Forelimb muscle (tissue), 1 donor: ENCODE measurements at places on chromosomes 1 and 21. TPM values are rescaled to one million over a fixed set of nuclear protein-coding genes. Genes with fewer than 3 reads are reported as not detected.

The CD52 gene
- polyA plus RNA-seq = 1.3 TPM

- no peak for DNase-seq
Measured at GRCh38 chr1:115336741-115337140, 1.3 kb downstream of the NGF start.

GRCh38 chr1:215744419-215744818 is 177.3 kb downstream of the KCTD3 start:
- no peak for DNase-seq

The ZFP69B gene
- 3.1 TPM for polyA plus RNA-seq

The IL19 gene
- not detected for polyA plus RNA-seq

DNA sequence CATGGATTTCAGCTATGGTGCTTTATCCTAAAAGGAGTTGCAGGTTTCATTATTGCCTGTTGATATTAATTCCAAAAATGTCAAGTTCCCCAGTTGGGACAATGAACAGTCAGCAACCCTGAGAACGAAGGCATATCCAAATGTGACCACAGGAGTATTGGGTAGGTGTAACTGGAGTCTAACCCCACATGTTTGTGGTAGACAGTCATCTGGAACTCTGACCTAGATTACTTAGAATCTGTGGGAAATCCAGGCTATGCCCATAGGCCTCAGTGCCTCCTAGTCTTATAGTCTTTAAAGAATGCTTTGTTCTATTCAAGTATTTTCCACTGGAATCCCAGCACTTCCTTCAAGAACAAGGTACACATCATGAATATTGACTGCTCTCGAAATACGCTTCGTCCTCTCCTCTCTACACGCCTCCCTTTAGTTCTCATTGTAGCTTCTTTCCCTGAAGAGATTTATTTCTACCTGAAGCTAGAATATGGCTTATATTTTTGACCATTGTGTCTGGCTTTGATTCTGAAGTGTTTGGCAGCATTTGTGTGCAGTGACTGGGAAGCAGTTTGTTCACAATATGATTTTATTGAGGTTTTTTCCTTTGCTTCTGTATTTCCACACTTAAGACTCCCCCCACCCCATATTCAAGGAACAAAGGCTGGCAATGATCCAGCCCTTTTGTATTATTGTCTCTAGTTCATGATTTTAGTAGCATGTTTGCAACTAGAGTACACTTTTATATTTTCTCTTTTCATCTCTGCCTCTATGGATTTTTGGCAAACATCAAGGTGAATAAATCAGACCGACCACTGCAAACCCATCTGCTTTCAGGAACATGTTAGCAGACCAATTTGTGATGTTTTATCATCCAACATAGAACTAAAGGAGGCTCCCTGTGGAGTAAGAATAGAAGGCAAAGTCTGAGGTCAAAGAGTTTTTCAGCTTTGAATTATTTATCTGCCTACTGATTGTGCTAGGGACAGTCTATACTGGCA is 178.6 kb downstream of the GPR52 start:
- DNase-seq = no peak

GRCh38 chr1:215603319-215603718 is 36.2 kb downstream of the KCTD3 start:
- no peak for DNase-seq

DNA sequence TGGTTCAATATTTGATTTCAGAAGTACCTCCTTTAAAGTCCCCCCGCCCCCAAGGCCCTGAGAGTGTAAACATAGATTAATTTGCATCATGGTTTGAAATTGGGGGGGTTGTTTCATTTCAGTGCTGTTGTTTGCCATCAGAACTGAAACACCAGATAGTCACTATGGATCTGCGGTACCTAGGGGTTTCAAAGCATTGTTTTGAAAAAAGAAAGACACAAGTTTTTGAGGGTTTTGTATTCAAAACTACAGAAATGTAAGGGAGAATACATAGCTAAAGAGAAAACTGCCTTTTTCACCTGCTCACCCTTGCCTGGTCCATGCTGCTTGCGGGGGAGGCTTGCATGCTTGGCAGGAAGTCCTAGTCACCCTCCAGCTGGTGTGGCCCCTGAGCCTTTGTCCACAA is 59.3 kb downstream of the ACP6 start:
- DNase-seq = no peak

- DNase-seq = no peak
Measured at GRCh38 chr21:14120091-14120734, 90.5 kb downstream of the LIPI start.

DNA sequence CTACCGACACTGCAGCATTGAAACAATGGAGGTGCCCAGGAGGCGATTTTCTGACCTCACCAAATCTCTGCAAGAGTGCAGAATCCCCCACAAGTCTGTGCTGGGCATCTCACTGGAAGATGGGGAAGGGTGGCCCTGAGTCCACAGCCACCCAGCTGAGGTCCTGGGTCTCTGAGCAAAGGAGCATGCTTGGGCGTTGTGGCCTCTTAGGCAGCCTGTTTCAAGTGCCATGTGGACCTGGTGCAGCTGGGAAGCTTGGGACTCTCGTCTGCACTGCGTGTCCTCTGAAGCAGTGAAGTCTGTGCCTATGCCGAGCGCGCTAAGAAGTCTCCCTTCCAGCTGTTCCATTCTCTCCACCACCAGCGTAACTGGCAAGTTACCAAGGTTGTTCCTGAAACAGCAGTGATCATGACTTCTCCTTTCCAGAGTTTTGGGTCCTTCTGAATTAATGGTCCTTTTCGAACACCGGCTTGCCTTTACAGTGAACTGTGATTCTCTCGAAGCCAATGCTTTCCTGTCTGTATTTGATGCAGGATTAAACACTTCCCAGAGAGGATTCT is 5.0 kb upstream of the PLA2G2C start:
- DNase-seq = no peak

- no peak for DNase-seq
Measured at GRCh38 chr1:19468397-19468956, 16.9 kb downstream of the CAPZB start.

The CACNA1S gene
- 56.1 TPM for polyA plus RNA-seq

GRCh38 chr1:155962599-155963211 is 15.6 kb downstream of the ARHGEF2 start:
- no peak for DNase-seq

The MTR gene
- polyA plus RNA-seq = 19.7 TPM
